ENCODE measurements at places on chromosomes 1 and 21. TPM values are rescaled to one million over a fixed set of nuclear protein-coding genes. Genes with fewer than 3 reads are reported as not detected.

Gene KCNC4
- total RNA-seq = 31.1 TPM

Gene GLIS1
- not detected for total RNA-seq

Gene PDIK1L
- total RNA-seq = 17.2 TPM

Gene FMN2
- total RNA-seq = not detected

Gene USH2A
- total RNA-seq = not detected

Gene SPRR1A
- not detected for total RNA-seq

Gene TRIM46
- total RNA-seq = 10.7 TPM

Gene PAQR6
- 7.1 TPM for total RNA-seq

Gene TMEM54
- 1.5 TPM for total RNA-seq

Gene KCNE2
- not detected for total RNA-seq

Gene VAMP4
- 11.8 TPM for total RNA-seq

DNA sequence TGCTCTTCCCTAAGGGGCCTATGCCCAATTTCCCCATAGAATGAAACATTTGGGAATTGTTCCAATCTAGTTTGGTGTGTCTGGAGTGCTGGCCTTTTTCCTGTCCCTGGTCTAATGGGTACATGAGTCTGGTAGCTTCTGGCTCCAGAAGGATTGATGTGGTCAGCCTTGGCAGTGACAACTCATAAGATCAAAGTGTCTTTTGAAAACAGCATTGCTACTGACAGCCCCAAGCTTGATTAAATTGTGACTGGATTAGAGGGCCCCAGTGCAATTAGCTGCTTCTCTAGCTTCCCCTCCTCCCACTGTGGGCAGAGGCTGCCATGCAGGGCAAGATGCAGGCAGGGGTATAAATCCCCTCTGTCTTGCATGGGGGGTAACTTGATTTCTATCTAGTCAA lies 130.9 kb downstream of the UCK2 start:
- DNase-seq = no peak
- H3K27me3 ChIP-seq = peaks cover 2% of the 10 kb centered on the region
- H3K27ac ChIP-seq = no peak overlapping the region
- H3K4me1 ChIP-seq = no peaks in the 10 kb centered on the region

- no peaks in the 10 kb centered on the region for H3K27me3 ChIP-seq
- H3K27ac ChIP-seq = no peak overlapping the region
- no peaks in the 10 kb centered on the region for H3K4me1 ChIP-seq
- peaks cover 88% of the 10 kb centered on the region for H3K36me3 ChIP-seq
- no peak overlapping the region for H3K4me3 ChIP-seq
These were observed 42.6 kb downstream of the KIF21B start for GRCh38 chr1:200980873-200981272.

GRCh38 chr1:6239213-6239752 lies 3.5 kb upstream of the ICMT start:
- H3K4me3 ChIP-seq = no peak overlapping the region
- H3K27me3 ChIP-seq = peaks cover 44% of the 10 kb centered on the region
- H3K4me1 ChIP-seq = peaks cover 7% of the 10 kb centered on the region
- no peak for DNase-seq
- H3K27ac ChIP-seq = no peak overlapping the region

GRCh38 chr1:8586438-8586837 lies 231.0 kb downstream of the RERE start:
- no peak overlapping the region for H3K27ac ChIP-seq
- peaks cover 32% of the 10 kb centered on the region for H3K36me3 ChIP-seq
- no peak overlapping the region for H3K4me3 ChIP-seq
- no peaks in the 10 kb centered on the region for H3K27me3 ChIP-seq
- DNase-seq = no peak

DNA sequence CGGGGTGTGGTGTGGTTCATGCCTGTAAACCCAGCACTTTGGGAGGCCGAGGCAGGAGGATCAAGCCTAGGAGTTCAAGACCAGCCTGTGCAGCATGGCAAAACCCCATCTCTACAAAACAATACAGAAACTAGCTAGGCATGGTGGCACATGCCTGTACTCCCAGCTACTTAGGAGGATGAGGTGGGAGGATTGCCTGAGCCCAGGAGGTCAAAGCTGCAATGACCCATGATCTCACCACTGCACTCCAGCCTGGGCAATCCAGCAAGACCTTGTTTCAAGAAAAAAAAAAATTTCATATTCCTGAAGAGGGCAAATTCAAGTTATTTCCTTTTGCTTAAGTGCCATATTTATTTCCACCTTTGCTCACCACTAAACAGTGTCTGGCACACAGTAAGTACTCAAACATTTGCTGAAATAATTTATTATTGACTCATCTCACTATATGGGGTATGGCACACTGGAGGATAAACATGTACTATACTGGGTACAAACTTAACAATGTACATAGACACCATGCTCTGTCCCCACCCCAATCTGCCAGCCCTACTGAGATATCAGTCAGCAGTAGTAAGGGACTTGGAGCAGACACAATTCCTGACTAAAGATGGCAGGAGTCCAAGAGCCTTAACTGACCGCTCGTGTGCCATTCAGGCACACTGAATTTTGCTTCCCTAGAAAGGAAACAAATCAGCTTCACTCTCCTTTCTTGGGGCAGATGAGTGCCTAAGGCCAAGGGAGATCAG lies 15.5 kb downstream of the MEAF6 start:
- H3K36me3 ChIP-seq = peaks cover 48% of the 10 kb centered on the region
- no peak overlapping the region for H3K27ac ChIP-seq
- H3K27me3 ChIP-seq = no peaks in the 10 kb centered on the region
- DNase-seq = no peak

GRCh38 chr21:39114871-39115575 lies 68.2 kb downstream of the PSMG1 start:
- H3K27me3 ChIP-seq = peaks cover 8% of the 10 kb centered on the region
- DNase-seq = no peak
- H3K27ac ChIP-seq = no peak overlapping the region

GRCh38 chr1:40658751-40659648 lies 6.5 kb downstream of the RIMS3 start:
- H3K27ac ChIP-seq = no peak overlapping the region
- no peak overlapping the region for H3K4me3 ChIP-seq

DNA sequence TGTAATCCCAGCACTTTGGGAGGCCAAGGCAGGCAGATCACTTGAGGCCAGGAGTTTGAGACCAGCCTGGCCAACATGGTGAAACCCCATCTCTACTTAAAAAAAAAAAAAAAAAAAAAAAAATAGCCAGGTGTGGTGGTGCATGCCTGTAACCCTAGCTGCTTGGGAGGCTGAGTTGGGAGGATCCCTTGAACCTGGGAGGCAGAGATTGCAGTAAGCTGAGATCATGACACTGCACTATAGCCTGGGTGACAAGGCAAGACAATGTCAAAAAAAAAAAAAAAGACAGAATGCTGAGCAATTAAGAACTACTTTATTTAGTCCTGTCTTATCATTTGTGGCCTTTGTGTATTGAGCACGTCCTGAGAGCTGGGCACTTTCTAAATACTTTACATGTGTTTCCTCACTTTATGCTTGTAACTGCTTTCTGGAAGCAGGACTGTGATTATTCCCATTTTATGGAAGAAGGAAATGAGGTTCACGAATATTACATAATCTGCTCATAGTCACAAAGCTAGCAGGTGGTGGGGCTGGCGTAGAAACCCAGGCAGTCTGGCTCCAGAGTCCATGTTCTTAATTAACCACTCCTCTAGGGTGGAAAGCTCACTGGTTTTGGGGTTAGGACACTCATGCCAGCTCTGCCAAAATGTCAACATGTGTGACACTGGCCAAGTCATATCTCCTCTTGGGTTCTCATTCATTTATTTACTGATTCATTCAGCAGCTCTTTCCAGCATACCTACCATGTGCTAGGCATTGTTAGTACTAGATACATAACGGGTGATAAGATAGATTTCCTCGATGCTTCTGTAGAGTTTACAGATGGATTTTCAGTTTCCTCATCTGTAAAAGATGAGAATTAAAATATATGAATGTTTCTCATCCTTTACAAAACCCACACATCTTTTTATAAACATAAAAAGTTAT lies 57.7 kb downstream of the DDR2 start:
- H3K27ac ChIP-seq = no peak overlapping the region
- H3K4me1 ChIP-seq = peaks cover 2% of the 10 kb centered on the region
- H3K27me3 ChIP-seq = peaks cover 9% of the 10 kb centered on the region
- H3K36me3 ChIP-seq = no peaks in the 10 kb centered on the region

DNA sequence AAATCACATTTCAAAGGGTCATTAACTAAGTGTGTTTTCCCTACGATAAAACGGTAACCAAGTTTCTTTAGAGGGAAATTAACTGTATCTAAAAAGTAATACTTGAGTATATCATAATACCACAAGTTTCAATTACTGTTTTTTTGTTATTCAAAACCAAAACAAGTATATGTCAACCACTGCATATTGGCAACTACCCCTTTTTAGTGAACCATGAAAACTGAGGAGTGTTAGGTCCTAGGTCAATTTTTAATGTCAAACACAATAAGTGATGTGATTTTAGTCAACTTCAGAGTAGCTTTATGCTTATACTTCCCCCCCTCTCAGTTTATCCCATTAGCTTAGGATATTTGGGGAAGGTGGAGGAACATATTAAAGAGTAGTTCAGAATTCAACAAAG lies 10.4 kb downstream of the NSL1 start:
- H3K27ac ChIP-seq = no peak overlapping the region
- H3K36me3 ChIP-seq = peaks cover 39% of the 10 kb centered on the region
- no peak for DNase-seq
- H3K4me3 ChIP-seq = no peak overlapping the region
- H3K4me1 ChIP-seq = peaks cover 18% of the 10 kb centered on the region

DNA sequence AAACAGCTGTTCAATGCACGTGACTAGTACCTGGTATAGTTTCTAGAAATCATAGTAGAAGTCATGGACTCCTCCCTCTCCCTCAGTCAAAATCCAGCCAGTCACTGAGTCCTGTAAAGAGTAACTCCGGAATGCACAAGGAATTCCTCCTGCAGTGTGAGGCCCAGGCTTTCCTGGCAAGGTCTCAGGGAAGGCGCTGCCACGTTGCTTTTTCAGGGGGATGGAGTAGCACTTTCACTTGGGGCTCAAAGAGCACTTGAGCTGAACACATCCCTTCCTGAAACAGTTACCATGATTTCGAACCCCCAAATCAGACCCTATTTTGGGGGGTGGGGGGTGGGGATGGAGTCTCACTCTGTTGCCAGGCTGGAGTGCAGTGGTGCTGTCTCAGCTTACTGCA lies 26.4 kb upstream of the LRRC8D start:
- H3K4me3 ChIP-seq = no peak overlapping the region
- no peaks in the 10 kb centered on the region for H3K36me3 ChIP-seq
- no peak for DNase-seq
- H3K27ac ChIP-seq = no peak overlapping the region

- H3K4me1 ChIP-seq = no peaks in the 10 kb centered on the region
- no peak overlapping the region for H3K27ac ChIP-seq
- H3K4me3 ChIP-seq = no peak overlapping the region
These were observed 19.0 kb upstream of the OLFM3 start for GRCh38 chr1:102015728-102016127.

- peaks cover 76% of the 10 kb centered on the region for H3K36me3 ChIP-seq
- no peaks in the 10 kb centered on the region for H3K27me3 ChIP-seq
- H3K4me1 ChIP-seq = peaks cover 31% of the 10 kb centered on the region
- H3K27ac ChIP-seq = no peak overlapping the region
- no peak overlapping the region for H3K4me3 ChIP-seq
These were observed 36.6 kb downstream of the CD58 start for GRCh38 chr1:116534014-116534739.

GRCh38 chr1:170967042-170967910 lies 31.9 kb downstream of the MROH9 start:
- H3K4me3 ChIP-seq = no peak overlapping the region
- H3K36me3 ChIP-seq = no peaks in the 10 kb centered on the region
- no peak overlapping the region for H3K27ac ChIP-seq
- H3K27me3 ChIP-seq = peaks cover 6% of the 10 kb centered on the region
- H3K4me1 ChIP-seq = no peaks in the 10 kb centered on the region

DNA sequence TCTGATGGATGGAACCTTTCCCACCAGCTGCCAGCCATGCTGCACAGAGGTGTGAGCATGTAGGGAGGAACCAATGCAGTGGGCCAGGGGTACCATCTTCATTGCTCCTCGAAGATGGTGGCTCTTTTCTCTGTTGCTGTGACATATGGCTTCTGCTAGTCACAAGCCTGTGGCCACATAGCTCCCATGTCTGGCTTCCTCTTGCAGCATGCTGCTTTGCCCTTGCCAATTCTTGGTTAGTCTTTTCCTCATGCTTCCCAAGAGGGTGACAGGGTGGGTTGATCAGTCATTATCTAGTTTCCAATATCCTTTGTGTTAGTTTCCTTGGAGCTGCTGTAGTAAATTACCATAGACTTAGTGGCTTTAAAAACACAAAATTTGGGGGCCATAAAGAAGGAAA lies 123.4 kb downstream of the ETS2 start:
- H3K36me3 ChIP-seq = peaks cover 6% of the 10 kb centered on the region
- no peak overlapping the region for H3K27ac ChIP-seq
- DNase-seq = no peak
- H3K27me3 ChIP-seq = no peaks in the 10 kb centered on the region

DNA sequence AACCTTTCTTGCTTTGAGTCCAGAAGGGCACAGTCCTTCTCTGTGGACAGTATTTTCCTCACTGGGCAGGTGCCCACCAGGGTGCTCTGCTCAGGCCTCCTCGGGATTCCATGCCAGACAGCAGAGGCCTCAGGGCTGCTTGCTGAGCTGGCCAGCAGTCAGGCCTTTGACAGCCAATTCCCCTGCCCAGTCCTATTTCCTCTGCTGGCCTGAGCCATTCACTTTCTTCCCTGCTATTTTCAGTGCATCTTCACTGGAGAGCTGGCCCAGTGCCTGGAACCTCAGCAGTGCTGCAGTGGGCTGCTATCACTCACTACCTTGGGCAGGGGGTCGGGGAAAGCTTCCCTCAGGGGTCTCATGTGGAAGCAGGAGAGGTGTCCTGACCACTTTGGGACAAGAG lies 33.2 kb downstream of the KCNA10 start:
- H3K36me3 ChIP-seq = no peaks in the 10 kb centered on the region
- peaks cover 2% of the 10 kb centered on the region for H3K4me1 ChIP-seq
- no peak overlapping the region for H3K4me3 ChIP-seq
- peaks cover 21% of the 10 kb centered on the region for H3K27me3 ChIP-seq
- no peak for DNase-seq

- DNase-seq = peak; percentile 53
- H3K4me3 ChIP-seq = no peak overlapping the region
- H3K36me3 ChIP-seq = no peaks in the 10 kb centered on the region
- H3K27ac ChIP-seq = no peak overlapping the region
- H3K27me3 ChIP-seq = peaks cover 2% of the 10 kb centered on the region
These were observed 9.0 kb upstream of the FAM131C start for GRCh38 chr1:16082283-16083038.

- H3K27me3 ChIP-seq = peaks cover 8% of the 10 kb centered on the region
- no peak overlapping the region for H3K4me3 ChIP-seq
- H3K4me1 ChIP-seq = no peaks in the 10 kb centered on the region
- DNase-seq = no peak
These were observed 173.6 kb upstream of the CSF3R start for GRCh38 chr1:36656271-36656670.

Measured in activated T-helper 2 cell treated with anti-CD3 and anti-CD28 coated beads, Interferon-gamma antibody, Interleukin-2, Interleukin-4, amounts not matched to agents 10 μg/mL and 5 μg/mL and 100 μg/mL, durations not matched to agents 14 hours and 24 hours and 36 hours (primary cell).